ENCODE measurements at places on chromosomes 16 and 17.

DNA sequence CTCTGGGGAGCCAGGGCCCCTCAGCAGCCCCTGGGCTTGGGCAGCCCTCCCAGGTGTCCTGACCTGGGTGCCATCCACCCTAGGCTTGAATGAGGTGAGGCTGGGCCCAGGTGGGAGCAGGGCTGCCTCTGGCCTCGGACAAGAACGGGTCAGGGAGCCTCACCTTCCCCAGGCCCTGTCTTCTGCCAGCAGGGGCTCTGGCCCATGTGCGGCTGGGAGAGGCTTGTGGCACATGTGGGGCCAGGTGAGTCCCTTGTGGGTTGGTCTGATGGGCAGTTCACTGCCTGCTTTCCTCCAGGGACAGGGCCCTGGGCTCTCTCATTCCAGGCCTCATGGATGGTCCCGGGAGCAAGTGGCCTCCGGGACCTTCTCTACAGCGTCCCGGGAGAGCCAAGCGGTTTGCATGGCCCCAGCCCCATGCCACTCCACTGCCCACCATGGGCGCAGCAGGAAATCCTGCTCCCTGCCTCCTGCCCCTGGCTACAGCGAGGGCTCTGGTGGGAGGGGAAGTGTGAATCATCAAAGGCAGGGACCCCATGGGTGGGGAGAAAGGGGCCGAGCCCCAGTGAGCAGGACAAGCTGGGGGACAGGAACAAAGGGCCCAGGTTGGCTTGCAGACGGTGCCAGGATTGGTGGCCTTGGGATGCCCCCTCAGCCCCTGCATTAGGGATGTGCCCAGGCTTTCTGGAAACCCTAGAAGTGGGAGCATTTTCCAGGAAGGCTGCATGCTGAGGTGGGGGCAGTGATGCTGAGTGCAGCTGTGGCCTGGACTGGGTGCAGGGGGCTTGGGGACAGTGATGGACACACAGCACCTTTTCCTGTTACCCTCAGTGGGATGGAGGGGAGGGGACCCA lies 12.2 kb downstream of the VASN start:
- no peaks in the 10 kb centered on the region for H3K27me3 ChIP-seq
- H3K36me3 ChIP-seq, result no peaks in the 10 kb centered on the region
- DNase-seq, result no peak

DNA sequence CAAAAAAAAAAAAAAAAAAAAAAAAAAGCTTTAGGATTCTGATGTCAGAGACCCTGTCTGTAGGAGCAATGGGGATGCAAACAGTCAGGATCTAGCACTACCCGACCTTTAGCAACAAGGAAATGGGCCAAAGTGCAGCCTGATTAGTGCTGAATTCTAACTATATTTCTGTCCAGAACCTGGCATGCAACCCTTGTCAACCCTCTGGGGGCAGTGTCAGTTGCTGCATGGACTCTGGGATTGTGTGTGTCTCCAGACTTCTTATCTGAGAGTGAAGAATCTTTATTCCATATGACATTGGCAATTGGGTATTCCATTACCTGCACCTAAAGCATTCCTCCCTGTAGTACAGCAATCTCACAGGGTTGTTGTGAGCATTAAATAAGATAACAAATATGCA lies 120.3 kb upstream of the CRHR1 start:
- H3K27ac ChIP-seq, result no peak overlapping the region
- H3K36me3 ChIP-seq, result no peaks in the 10 kb centered on the region
- no peak overlapping the region for H3K4me3 ChIP-seq
- no peaks in the 10 kb centered on the region for H3K4me1 ChIP-seq
- DNase-seq, result no peak

GRCh38 chr17:81295676-81296381 lies 722 bp upstream of the SLC38A10 start:
- H3K4me3 ChIP-seq, result peak overlapping the region; percentile 87
- H3K4me1 ChIP-seq, result peaks cover 35% of the 10 kb centered on the region
- DNase-seq, result peak; percentile 45
- peaks cover 6% of the 10 kb centered on the region for H3K36me3 ChIP-seq
- H3K27me3 ChIP-seq, result no peaks in the 10 kb centered on the region

GRCh38 chr17:81248649-81249048 lies 9.5 kb downstream of the NDUFAF8 start:
- H3K4me3 ChIP-seq, result no peak overlapping the region
- no peak overlapping the region for H3K27ac ChIP-seq
- H3K27me3 ChIP-seq, result no peaks in the 10 kb centered on the region
- H3K36me3 ChIP-seq, result peaks cover 14% of the 10 kb centered on the region
- DNase-seq, result no peak

DNA sequence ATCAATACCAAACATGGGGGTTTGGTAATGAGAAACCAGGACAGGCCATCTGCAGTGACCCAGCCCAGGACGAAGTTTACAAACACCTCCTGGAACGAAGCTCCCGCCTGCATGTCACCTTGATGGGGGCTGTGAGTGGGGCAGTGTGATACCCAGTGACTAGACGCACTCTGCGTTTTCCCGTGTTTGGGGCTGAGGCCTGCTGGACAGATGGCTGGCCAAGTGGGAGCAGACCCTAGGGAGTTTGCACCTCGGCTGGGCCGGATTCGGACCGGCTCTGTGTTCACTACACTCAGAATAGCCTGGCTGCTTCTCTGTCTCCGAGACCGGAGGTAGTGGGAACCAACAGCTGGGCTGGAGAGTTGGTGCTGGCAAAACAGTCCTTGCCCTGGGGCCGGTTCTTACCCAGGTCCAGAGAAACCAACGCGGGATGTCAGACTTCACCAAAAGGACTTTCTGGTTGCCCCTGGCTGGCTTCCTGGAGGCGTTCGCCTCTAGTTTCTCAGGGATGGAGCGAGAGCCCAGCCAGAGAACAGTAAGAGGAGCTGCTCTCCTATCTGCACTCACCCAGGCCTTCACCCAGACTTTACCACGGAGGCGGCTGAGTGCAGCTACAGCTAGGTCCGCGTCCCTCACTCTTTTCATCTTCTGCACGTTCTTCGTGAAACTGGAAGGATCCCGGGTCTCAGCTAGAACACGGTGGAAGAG lies 20.4 kb downstream of the CARHSP1 start:
- H3K4me3 ChIP-seq, result no peak overlapping the region
- H3K27me3 ChIP-seq, result no peaks in the 10 kb centered on the region
- H3K4me1 ChIP-seq, result peaks cover 17% of the 10 kb centered on the region
- H3K36me3 ChIP-seq, result peaks cover 29% of the 10 kb centered on the region
- H3K27ac ChIP-seq, result no peak overlapping the region

GRCh38 chr17:35345926-35346771 lies 27.3 kb downstream of the SLFN11 start:
- peak; percentile 50 for DNase-seq
- peak overlapping the region; percentile 85 for H3K4me3 ChIP-seq
- H3K4me1 ChIP-seq, result peaks cover 31% of the 10 kb centered on the region
- peaks cover 7% of the 10 kb centered on the region for H3K27me3 ChIP-seq
- H3K27ac ChIP-seq, result peak overlapping the region; percentile 82

GRCh38 chr16:6891496-6891895 lies 441.1 kb upstream of the RBFOX1 start:
- no peak overlapping the region for H3K4me3 ChIP-seq
- H3K27ac ChIP-seq, result no peak overlapping the region
- H3K27me3 ChIP-seq, result no peaks in the 10 kb centered on the region
- no peaks in the 10 kb centered on the region for H3K36me3 ChIP-seq

DNA sequence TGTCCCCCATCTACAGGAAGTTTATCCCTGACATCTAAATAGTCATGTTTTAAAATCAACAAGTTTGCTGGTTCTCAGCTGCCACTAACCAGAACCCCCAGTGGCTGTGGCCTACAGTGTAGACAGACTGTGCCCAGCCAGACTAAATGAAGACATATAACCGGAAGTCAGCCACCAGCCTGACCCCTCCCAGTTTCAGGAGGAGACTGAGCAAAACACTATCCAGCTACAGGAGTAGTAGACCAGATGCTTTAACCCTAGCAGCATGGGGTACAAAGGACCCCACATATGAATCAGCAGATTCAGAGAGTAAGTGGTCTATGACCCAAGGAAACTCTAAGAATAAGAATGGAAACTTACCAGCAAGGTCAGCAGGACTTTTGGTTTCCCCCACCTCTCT lies 83.4 kb downstream of the HIC1 start:
- DNase-seq, result no peak
- H3K36me3 ChIP-seq, result peaks cover 2% of the 10 kb centered on the region
- H3K4me1 ChIP-seq, result peaks cover 21% of the 10 kb centered on the region

- H3K4me3 ChIP-seq, result peak overlapping the region; percentile 48
- peaks cover 31% of the 10 kb centered on the region for H3K4me1 ChIP-seq
- H3K36me3 ChIP-seq, result peaks cover 22% of the 10 kb centered on the region
- no peak for DNase-seq
These were observed 16.7 kb upstream of the SLC12A3 start for GRCh38 chr16:56848029-56848936.

DNA sequence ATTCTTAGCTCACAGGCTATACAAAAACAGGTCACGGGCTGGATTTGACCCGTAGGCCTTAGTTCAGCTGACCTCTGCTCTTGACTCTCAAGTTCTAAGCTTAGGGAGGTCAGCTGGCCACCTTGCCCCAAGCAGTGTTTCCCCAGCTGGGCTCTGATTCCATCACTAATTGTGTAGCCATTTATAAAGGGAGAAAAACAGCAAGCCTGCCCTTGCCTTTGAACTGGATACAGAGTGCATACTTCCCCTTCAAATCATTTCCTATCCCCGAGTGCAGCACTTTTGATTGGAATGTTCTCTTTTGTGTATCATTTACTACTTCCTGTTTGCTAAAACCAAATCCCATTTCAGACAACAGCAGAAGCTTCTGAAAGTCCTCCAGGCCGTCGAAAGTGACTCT lies 153.6 kb downstream of the KATNIP start:
- H3K4me3 ChIP-seq, result no peak overlapping the region
- H3K27ac ChIP-seq, result no peak overlapping the region
- no peak for DNase-seq
- H3K4me1 ChIP-seq, result no peaks in the 10 kb centered on the region
- no peaks in the 10 kb centered on the region for H3K27me3 ChIP-seq

- H3K27me3 ChIP-seq, result no peaks in the 10 kb centered on the region
- H3K36me3 ChIP-seq, result no peaks in the 10 kb centered on the region
- H3K27ac ChIP-seq, result no peak overlapping the region
- no peak for DNase-seq
- no peak overlapping the region for H3K4me3 ChIP-seq
These were observed 108.0 kb upstream of the TBX2 start for GRCh38 chr17:61291451-61292285.

DNA sequence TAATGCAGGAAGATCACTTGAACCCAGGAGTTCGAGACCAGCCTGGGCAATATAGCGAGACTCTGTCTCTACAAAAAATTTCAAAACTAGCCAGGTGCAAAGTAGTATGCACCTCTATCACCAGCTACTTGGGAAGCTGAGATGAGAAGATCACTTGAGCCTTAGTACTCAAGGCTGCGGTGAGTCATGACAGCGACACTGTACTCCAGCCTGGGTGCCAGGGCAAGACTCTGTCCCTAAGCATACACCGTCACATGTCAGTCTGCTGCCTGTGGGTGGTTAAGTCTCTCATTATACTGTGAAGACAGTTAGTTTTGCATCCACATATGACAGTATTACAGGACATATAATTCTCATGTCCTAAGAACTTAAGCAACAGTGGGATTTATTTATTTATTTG lies 21.8 kb downstream of the NMRAL1 start:
- no peaks in the 10 kb centered on the region for H3K27me3 ChIP-seq
- H3K36me3 ChIP-seq, result peaks cover 48% of the 10 kb centered on the region
- peaks cover 2% of the 10 kb centered on the region for H3K4me1 ChIP-seq
- no peak overlapping the region for H3K27ac ChIP-seq
- DNase-seq, result no peak

DNA sequence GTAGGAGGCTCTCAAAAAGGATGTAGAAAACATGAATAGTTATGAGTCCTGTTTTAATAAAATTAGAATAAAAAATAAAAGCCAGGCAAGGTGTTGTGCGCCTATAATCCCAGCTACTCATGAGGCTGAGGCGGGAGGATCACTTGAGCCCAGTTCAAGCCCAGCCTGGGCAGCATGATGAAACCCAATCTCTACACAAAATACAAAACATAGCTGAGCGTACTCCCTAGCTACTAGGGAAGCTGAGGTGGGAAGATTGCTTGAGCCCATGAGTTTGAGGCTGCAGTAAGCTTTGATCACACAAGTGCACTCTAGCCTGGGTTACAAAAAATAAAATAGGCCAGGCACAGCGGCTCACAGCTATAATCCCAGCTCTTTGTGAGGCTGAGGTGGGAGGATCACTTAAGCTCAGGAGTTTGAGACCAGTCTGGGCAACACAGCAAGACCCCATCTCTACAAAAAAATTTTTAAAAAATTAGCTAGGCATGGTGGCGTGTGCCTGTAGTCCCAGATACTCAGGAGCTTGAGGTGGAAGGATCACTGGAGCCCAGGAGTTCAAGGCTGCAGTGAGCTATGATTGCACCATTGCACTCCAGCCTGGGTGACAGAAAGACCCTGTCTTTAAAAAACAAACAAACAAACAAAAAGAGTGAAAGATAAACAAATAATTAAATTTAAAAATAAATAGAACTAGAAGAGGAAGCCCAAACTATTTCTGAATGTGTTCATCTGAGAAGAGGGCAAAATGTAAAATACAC lies 17.2 kb upstream of the PRM1 start:
- peaks cover 47% of the 10 kb centered on the region for H3K4me1 ChIP-seq
- peaks cover 5% of the 10 kb centered on the region for H3K27me3 ChIP-seq
- H3K27ac ChIP-seq, result peak overlapping the region; percentile 46

GRCh38 chr17:61054436-61054835 lies 345.2 kb upstream of the TBX2 start:
- peaks cover 9% of the 10 kb centered on the region for H3K4me1 ChIP-seq
- no peak overlapping the region for H3K27ac ChIP-seq
- H3K4me3 ChIP-seq, result no peak overlapping the region
- no peaks in the 10 kb centered on the region for H3K27me3 ChIP-seq

- peak overlapping the region; percentile 81 for H3K27ac ChIP-seq
- peaks cover 72% of the 10 kb centered on the region for H3K4me1 ChIP-seq
- DNase-seq, result no peak
- peaks cover 31% of the 10 kb centered on the region for H3K36me3 ChIP-seq
These were observed 4.0 kb downstream of the NHERF1 start for GRCh38 chr17:74752415-74752814.

DNA sequence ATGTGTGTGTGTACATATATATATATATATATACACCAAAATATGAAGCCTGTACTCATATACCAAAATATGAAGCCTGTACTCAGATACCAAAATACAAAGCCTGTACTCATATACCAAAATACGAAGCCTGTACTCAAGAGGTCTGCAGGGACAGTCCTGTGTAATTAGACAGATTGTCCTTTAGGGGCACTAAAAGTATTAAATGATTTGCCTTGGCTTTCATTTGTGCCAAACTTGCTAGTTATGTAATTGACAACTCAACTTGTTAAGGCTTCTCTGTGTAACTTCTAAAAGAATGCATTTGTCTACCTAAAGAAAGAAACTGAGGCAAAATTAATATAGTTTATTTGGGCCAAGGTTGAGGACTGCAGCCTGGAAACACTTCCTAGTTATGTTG lies 30.8 kb upstream of the DHX40 start:
- H3K4me1 ChIP-seq, result no peaks in the 10 kb centered on the region
- no peak overlapping the region for H3K27ac ChIP-seq
- no peaks in the 10 kb centered on the region for H3K36me3 ChIP-seq
- H3K4me3 ChIP-seq, result no peak overlapping the region
- DNase-seq, result no peak
- peaks cover 14% of the 10 kb centered on the region for H3K27me3 ChIP-seq

GRCh38 chr17:51456942-51457341 lies 196.6 kb downstream of the UTP18 start:
- no peaks in the 10 kb centered on the region for H3K4me1 ChIP-seq
- no peak for DNase-seq
- H3K4me3 ChIP-seq, result no peak overlapping the region
- no peaks in the 10 kb centered on the region for H3K36me3 ChIP-seq
- H3K27ac ChIP-seq, result no peak overlapping the region
- H3K27me3 ChIP-seq, result no peaks in the 10 kb centered on the region

- H3K4me3 ChIP-seq, result no peak overlapping the region
- no peaks in the 10 kb centered on the region for H3K27me3 ChIP-seq
- peaks cover 45% of the 10 kb centered on the region for H3K36me3 ChIP-seq
- DNase-seq, result no peak
- no peak overlapping the region for H3K27ac ChIP-seq
These were observed 63.6 kb downstream of the VMP1 start for GRCh38 chr17:59771093-59771492.
